ENCODE measurements at places on chromosomes 2 and 18. TPM values are rescaled to one million over a fixed set of nuclear protein-coding genes. Genes with fewer than 3 reads are reported as not detected.

- no peak for DNase-seq
Observed at GRCh38 chr2:12754643-12755042, 37.9 kb downstream of the TRIB2 start.

Gene RPRM
- total RNA-seq = 0.16 TPM

Gene PROM2
- total RNA-seq = 0.47 TPM

Gene CRYGC
- not detected for total RNA-seq

DNA sequence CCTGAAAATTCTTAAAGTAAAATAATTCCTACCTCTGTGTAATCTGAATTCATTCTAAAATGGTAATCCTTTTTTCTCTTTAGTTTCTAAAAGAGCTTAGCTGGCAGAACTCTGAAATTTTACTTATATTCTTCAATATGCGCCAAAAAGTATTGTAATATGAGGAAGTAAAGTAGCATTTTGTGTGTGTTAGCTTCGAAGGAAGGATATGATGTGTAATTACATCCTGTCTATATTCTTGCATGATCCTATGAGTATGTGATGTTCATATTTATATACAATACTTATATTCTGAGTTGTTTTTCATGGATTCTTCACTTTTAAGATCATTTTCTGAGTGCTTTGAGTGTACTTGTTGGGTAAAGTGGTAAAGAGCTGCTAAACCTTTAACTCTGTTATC, 402.9 kb upstream of the PKDCC start:
- DNase-seq = no peak
